Esophagus squamous epithelium (tissue), 5 donors: ENCODE measurements at places on chromosomes 12 and 14. TPM values are rescaled to one million over a fixed set of nuclear protein-coding genes. Genes with fewer than 3 reads are reported as not detected.

SPX gene
- not detected for total RNA-seq

GRCh38 chr14:52885230-52885629 is 65.6 kb downstream of the FERMT2 start:
- no peak for DNase-seq

MNAT1 gene
- total RNA-seq = 18.3 TPM

- no peak for DNase-seq
Measured at GRCh38 chr14:51424561-51425251, 184.7 kb downstream of the TMX1 start.

DNA sequence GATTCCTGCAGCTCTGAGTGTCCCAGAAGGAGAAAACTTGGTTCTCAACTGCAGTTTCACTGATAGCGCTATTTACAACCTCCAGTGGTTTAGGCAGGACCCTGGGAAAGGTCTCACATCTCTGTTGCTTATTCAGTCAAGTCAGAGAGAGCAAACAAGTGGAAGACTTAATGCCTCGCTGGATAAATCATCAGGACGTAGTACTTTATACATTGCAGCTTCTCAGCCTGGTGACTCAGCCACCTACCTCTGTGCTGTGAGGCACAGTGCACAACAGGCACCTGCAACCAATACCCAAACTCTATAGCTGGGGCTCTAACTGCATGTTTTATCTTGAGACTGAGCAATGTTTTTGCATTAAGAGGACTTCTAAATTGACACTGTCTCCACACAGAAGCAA is 379.2 kb upstream of the OR4E1 start:
- no peak for DNase-seq

- DNase-seq = no peak
Measured at GRCh38 chr14:31978423-31978822, 98.7 kb upstream of the ARHGAP5 start.

DNA sequence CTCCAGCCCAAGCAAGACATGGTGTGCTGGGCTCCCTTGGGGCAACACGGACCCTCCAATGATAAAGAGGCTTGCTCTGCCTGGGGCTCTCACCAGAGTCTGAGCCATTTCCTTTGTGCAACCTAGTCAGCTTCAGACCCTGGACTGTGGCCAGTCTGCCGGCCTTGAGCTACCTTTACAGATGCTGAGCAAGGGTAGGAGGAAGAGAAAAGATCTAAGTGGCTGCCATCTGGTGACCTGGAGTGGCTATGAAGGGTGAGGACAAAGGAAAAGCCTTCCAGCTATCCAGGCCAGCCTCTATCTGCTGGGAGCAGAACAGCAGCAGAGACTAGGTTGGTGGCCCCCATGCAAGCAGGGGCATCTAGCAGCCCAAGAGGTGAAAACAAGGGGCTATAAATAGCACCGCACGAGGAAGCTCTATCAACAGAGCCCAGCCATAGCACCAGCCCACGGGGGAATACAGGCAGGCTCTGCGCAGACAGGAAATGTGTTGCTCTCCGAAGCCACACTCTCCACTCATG is 230.1 kb downstream of the FOXN3 start:
- no peak for DNase-seq

GRCh38 chr14:104798300-104799243 is 2.3 kb upstream of the ZBTB42 start:
- no peak for DNase-seq

DNA sequence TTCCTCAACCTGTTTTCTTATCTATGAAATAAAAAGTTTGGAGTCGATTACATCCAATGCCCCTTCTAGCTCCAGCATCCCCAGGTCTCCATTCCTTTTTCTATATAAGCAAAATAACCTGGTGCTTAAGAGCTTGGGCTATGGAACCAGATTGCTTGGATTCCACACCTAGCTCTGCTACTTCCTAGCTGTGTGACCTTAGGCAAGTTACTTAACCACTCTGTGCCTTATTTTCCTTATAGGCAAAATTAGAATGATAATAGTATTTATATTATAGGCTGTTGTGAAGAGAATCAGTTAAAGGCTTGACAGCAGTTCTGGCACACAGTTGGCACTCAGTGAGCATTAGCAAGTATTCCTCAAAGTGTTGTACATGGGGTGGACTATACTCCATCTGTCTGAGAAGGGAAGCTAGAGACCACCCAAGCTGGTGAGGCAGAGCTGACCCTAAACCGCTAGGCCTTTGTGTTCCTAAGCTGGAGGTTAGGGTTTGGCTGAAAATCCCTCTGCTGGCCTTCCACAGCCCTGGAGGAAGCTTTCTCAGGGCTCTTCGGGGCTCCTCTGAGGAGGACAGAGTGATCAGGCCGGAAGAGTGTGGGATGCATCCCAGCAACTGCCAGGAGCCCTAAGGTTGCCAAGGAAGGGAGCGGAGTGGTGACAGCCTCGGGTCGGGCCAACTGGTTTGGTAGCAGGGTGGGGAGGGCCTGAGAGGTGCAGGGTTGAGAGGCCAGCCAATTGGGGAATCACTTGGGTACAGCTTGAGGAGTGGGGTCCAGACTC is 6.0 kb upstream of the KRT4 start:
- no peak for DNase-seq

GRCh38 chr14:100538351-100539002 is 48.7 kb downstream of the BEGAIN start:
- no peak for DNase-seq

KRT2 gene
- total RNA-seq = 0.95 TPM

SRRM4 gene
- total RNA-seq = not detected

DNA sequence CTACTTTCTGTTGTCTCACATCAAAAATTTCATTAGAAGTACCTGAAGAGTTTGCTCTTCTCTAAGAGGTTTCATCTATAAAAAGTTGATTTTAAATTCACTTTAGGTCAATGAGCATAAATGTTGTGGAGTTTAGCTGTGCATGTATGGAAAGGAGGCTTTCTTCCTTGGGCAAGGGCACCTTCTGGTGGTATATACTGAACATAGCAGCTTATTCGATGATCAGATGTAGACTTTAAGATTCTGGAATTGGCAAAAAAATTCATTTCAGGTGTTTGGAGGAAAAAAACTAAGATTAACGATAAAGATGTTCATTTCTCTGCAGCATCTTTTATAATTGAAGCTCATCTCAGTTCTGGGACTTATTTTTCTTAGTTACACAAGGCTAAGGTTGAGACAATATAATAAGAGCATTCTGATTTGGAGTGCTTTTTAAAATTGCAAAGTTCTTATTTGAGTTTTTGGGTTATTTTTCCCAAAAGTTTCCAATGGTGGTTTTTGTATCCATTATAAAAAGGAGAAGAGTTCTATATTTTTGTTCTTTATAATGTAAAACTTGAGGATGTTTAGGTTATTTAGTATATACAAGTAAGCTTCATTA is 46.8 kb downstream of the TMEM117 start:
- no peak for DNase-seq

RPGRIP1 gene
- not detected for total RNA-seq

DNA sequence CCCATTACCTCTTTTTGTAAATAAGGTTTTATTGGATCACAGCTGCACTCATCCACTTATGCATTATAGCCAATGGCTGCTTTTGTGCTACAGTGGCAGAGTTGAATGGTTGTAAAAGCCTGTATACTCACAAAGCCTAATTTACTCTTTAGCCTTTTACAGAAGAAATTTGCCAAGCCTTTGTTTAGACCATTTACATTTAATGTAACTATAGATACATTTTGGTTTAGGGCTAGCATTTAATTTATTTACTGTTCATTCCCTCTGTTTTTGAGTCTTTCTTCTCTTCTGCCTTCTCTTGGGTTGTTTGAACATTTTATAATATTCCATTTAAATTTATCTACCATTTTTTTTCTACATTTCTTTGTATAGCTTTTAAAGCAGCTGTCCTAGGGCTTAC is 217.1 kb upstream of the AMIGO2 start:
- DNase-seq = no peak

PRIMA1 gene
- 1.0 TPM for total RNA-seq

DNA sequence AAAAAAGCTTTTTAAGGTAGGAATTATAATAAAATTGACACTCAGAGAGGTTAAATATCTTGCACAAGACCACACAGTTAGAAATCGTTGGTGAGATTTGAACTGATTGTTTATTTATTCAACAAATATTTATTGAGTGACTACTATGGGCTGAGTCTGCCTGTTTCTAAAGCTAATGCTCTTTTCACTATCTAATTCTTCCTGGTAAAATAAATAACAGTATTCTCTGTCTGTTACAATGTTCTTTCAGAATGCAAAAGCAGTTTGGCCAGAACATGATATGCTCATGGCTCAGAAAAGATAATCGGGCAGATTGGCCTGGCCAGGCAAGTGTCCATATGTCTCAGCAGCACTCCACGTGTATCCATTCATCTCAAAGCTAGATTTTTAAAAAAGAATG is 82.0 kb downstream of the BTG1 start:
- DNase-seq = no peak

FAR2 gene
- total RNA-seq = 8.2 TPM

C14orf39 gene
- not detected for total RNA-seq

DNA sequence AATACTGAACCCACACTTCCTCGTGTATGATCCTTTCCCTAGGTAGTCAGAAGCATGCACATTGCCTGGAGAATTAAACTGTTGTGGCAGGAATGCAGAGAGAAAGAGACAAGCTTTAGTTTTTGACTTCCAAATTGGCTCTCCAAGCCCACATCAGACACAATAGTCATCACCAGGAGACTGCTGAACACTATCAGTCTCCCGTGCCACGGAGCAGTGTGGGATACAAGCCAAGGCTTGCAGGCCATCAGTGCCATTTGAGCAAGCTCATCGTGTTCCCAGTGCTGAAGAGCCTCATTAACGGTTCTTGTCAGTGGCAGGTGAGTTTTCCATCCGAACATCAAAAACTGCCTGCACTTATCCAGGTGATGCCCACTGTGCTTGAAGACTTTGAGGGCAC is 410.8 kb downstream of the NAV3 start:
- DNase-seq = no peak

DNA sequence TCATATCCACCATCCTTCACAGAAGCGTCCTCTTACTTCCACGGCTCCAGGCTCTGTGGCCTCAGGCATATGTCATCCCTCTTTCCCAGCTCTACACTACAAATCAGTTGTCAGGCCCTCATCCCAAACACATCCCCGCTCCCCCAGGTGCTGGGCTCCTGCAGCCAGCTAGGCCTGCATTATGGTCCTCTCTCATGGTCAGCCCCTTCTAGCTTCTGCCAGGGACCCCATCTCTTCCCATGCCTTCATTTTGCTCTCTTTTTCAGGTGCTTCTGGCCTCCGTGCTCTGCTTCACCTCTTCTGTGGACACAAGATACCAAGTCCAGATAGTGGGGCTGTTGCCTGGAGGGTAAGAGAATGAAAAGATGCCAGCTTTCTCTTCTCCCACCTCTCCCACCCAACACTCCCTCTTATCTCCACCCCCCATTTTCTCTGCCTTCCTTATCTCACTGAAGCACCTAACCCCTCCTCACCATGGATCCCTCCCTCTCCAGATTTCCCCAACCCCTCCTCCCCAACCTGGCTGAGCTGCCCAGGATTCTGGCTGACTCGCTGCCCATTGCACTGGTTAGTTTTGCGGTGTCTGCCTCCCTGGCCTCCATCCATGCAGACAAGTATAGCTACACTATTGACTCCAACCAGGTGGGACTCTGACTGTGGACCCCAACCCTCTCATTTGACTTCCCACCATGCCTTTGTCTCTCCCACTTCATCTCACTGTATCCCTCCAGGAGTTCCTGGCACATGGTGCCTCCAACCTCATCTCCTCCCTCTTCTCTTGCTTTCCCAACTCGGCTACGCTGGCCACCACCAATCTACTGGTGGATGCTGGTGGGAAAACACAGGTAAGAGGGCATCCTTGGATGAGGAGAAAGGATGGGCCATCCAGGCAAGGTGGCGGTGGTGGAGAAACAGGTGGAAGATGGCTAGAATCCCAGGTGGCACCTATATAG is 10.4 kb downstream of the B4GALNT1 start:
- DNase-seq = no peak

OVCH1 gene
- total RNA-seq = not detected

- no peak for DNase-seq
Measured at GRCh38 chr12:93440043-93440835, 1.5 kb downstream of the UBE2N start.

GRCh38 chr12:113786107-113786506 is 180.0 kb downstream of the RBM19 start:
- DNase-seq = no peak

TAS2R13 gene
- total RNA-seq = not detected

DNA sequence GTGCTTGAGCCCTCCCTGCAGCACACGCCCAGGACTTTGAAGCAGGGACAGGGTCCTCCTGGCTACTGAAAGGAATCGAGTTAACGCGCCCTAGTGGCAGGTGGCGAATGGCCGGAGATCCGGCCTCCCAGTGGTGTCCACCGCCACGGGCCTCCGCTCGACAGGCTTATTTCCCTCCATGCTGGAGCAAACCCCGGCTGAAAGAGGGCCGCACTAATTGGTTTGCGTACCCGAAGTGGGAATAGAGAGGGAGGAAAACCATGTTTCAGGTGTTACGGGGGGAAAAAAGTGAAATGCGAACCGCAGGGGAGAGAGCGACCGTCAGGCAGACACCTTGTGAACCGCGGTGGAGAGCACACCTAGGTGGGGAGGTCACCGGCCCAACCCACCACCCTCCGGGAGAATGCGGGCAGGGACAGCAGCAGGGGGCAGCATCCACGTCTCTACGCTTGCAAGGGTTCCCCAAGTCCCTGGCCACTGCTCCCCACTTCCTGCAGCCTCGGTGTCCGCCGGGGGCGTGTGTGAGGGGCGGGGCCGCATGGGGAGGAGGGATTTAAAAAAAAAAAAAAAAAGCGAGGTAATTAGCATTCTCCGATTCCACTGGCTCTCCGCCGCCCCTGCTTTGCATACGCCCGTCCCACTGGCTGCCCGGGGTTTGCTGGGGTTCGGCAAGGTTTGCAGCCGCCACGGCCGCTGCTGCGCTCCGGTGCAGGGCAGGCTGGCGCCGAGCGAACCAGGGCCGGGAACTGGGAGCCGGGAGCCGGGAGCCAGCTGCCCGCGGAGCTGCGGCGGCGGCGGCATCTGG is 224.6 kb upstream of the CRY1 start:
- DNase-seq = peak; percentile 8

DNA sequence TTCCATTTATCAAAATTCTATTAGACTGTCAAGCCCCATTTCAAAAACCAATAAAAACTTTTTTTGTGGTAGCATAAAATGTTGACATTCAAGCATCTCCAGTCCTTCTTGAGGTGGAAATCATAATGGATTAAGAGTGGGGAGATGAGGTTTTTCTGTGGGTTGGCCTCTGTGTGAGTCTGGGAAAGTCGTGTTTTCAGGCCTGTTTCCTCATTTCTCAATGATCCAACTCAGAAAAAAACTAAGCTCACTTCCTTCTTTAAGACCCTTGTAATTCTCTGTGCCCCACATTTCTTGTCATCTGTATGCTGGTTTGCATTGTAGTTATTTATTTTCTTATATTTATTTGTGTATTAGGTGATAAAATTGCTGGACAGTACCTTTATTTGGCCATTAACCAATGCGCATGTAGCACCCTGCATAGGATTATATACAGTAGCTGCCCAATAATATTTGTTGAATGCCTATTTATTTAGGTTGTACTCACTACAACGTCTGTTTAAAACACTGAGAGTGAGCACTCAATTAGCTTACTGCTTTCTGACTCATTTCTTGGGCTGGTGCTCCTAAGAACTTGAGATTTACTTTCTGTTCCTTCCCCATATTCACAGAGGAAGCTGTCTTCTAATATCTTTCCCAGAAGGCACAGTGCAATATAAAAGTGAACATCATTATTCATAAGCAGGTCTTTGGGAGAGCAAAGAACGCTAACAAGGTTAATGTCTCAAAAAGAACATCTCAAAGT is 121.9 kb downstream of the DNAI7 start:
- no peak for DNase-seq

FBLN5 gene
- 83.5 TPM for total RNA-seq

PAWR gene
- 52.1 TPM for total RNA-seq

GRCh38 chr12:101200824-101201223 is 9.2 kb downstream of the SLC5A8 start:
- DNase-seq = no peak

PDE3A gene
- 0.30 TPM for total RNA-seq
